HS-5 (cell line): ENCODE measurements at places on chromosomes 4 and X.

DNA sequence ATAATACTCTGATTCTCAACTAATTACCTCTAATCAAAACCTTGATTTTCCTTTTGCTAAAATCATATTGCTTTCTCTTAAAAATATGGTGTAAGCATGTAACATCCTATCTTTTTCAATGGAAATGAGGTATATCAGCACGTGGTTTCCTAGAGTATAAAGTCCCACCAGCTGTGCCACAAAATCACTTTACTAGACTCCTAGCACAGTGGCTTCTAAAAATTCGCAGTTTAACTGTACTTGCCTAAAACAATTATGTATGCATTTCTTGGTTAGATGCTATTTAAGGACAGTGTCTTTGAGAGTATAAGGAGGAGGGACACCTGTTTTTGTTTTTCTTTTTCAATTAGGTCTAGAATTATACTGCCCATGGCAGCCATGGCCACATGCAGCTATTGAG, 62.8 kb downstream of the GK start:
- DNase-seq = no peak

DNA sequence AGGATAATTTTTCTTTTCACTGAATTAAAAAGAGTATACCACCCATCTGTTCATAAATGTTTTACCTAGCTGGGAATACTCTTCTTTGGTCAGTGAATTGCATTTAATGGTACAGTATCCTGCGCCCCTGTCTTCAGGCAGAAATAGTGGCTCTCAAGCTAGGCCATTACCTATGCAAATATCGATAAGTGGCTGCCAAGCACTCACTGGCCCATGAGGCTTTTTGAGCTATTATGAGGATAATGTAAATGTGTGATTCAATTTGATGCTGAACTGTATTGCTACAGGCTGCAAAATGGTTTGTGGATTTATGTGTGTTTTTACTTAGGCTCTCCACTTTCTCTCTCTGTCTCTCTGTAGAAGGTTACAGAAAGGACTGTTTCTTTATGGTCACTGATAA, 30.1 kb upstream of the MTMR1 start:
- no peak for DNase-seq

DNA sequence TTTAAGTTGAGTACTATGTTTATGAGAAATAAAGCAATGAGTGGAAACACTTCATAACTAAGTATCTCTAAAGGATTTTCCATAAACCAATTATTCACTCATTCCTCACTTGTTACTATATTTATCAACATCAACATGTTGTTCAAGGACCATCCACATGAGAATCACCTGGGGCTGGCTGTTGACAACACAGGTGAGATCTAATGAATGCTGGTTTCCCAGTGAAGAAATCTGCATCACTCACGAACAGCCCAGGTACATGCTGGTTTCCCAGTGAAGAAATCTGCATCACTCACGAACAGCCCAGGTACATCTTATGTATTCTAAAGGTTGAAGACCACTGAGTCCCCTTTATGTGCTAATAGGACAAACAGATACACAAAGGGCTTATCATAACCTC, 32.5 kb downstream of the TSPAN5 start:
- DNase-seq = no peak

GRCh38 chr4:13656569-13657405, 29.3 kb upstream of the BOD1L1 start:
- DNase-seq = peak; percentile 47

GRCh38 chr4:113094802-113095201, 45.3 kb downstream of the ANK2 start:
- DNase-seq = no peak
